ENCODE measurements at places on chromosomes 16 and 17. TPM values are rescaled to one million over a fixed set of nuclear protein-coding genes. Genes with fewer than 3 reads are reported as not detected.

DNA sequence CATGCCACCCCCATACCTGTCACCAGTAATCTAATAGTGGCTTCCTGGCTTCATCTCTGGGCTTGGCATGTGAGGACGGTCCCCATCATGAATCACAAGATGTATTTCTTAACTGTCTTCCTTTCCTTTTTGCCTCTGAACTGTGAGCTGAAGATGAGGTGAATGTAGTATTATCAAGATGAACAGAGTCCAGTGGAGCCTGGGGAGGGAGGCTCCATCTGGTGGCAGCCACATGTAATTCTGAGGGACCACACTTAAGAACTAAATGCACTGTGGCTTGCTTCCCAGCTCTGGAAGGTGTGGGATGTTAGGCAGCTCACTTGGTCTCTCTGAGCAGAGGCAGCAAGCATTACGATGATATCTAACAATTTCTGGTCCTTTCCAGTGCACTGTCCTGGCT, 354.9 kb upstream of the ASIC2 start:
- H3K4me3 ChIP-seq, result no peak overlapping the region
- no peaks in the 10 kb centered on the region for H3K36me3 ChIP-seq
- H3K27me3 ChIP-seq, result peaks cover 3% of the 10 kb centered on the region
- H3K4me1 ChIP-seq, result peaks cover 8% of the 10 kb centered on the region
- DNase-seq, result no peak
- no peak overlapping the region for H3K27ac ChIP-seq

GRCh38 chr17:57735230-57735629, 9.9 kb downstream of the CCDC182 start:
- H3K27me3 ChIP-seq, result no peaks in the 10 kb centered on the region
- no peak for DNase-seq
- H3K4me1 ChIP-seq, result no peaks in the 10 kb centered on the region

DNA sequence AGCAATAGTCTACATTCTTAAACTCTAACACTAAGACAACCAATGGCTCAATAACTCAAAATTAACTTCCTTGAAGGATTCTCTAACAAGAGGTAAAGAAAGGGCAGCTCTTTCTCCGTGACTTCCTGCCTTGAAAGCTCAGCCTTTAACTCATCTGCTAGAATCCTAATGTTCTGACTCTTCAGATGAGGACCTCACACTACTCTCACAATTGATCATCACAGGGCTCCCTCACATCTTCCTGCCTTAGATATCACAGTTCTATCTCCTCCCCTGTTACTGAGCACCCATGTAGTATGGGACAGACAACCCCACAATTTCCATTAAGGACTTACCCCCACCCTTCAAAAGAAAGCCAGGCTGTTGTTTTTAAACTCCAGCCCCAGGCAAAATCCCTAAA, 33.5 kb downstream of the SMURF2 start:
- no peak overlapping the region for H3K27ac ChIP-seq
- H3K36me3 ChIP-seq, result no peaks in the 10 kb centered on the region
- H3K4me1 ChIP-seq, result peaks cover 30% of the 10 kb centered on the region
- no peak for DNase-seq
- no peak overlapping the region for H3K4me3 ChIP-seq

DNA sequence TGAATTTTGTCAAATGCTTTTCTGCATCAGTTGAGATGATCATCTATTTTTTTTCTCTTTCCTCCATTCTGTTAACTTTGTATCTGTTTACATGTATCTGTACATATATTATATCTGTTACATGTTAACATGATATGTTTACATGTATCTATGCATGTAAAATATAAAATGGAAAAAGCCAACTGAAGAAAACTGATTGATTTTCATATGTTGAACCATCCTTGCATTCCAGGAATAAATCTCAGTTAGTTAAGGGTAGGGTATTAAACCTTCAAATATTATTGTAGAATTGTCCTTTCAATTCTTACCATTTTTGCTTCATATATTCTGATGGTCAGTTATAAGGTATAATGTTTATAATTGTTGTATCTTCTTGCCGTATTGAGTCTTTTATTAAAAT, 336.1 kb downstream of the ZFHX3 start:
- no peak for DNase-seq
- no peak overlapping the region for H3K4me3 ChIP-seq
- no peaks in the 10 kb centered on the region for H3K27me3 ChIP-seq
- H3K36me3 ChIP-seq, result no peaks in the 10 kb centered on the region
- no peak overlapping the region for H3K27ac ChIP-seq

- H3K4me1 ChIP-seq, result no peaks in the 10 kb centered on the region
- H3K4me3 ChIP-seq, result no peak overlapping the region
- no peaks in the 10 kb centered on the region for H3K36me3 ChIP-seq
- no peak for DNase-seq
Measured at GRCh38 chr16:85759631-85760419, 8.9 kb upstream of the C16orf74 start.

DNA sequence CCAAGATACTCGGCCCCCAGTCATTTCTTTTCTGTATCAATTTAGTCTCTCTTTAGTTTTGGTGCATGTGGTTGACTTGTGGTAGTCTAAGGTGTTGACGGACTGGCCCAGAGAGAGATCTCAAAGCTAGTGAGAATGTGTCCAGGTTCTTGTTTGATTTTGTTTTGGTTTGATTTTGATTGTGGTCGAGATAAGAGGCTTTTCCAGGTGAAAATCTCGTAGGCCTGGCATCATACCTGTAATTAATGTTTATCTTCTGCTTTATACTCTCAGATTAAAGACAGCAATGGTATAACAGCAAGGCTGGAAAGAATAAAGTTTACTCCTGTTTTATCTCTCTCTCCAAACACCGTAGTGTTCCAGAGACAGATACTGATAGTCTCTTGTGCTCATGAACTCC, 172.4 kb upstream of the CACNG5 start:
- no peak overlapping the region for H3K27ac ChIP-seq
- no peaks in the 10 kb centered on the region for H3K36me3 ChIP-seq
- no peak for DNase-seq
- H3K4me3 ChIP-seq, result no peak overlapping the region

DNA sequence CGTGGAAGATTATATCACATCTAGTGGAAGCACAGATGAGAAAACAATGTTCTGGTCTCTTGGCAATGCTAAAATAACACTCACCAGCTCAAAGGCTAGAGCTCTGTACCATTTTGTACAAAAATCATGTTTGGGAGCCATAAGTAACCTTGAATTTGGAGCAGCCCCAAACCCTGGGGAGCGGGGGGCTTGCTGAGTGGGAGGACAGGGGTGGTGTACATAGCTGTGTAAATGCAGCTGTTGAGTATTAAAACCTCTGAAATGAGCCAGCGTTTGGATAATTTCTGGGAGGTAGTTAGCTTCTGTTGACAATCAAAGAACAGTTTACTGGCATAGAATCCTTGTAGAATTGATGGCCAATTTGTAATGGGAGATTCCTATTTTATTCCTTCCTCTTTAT, 4.3 kb downstream of the MYH8 start:
- no peak overlapping the region for H3K27ac ChIP-seq
- no peak overlapping the region for H3K4me3 ChIP-seq
- no peaks in the 10 kb centered on the region for H3K27me3 ChIP-seq
- H3K4me1 ChIP-seq, result no peaks in the 10 kb centered on the region

GRCh38 chr16:81521141-81521626, 76.6 kb downstream of the CMIP start:
- no peaks in the 10 kb centered on the region for H3K27me3 ChIP-seq
- DNase-seq, result no peak
- H3K36me3 ChIP-seq, result no peaks in the 10 kb centered on the region
- peaks cover 16% of the 10 kb centered on the region for H3K4me1 ChIP-seq
- H3K4me3 ChIP-seq, result no peak overlapping the region
- H3K27ac ChIP-seq, result no peak overlapping the region

DNA sequence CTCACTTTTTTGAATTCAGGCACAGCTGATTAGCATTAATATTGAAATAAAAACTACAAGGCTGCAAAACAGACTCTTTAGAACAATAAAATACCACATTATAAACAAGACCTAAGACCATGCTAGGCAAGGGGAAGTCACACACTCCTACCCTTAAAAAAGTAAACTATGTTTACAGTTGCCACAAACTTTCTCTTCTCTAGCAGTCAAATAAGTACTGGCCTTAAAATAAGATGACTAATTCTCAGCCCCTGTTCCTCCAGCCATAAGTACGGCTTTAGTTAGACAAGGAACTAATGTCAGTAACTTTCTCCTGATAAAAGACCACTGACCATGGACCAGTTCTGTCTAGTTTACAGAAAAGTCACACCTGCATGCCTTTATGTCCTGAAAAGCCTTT, 19.5 kb upstream of the CPHXL start:
- no peak overlapping the region for H3K27ac ChIP-seq
- no peaks in the 10 kb centered on the region for H3K4me1 ChIP-seq
- DNase-seq, result no peak
- H3K36me3 ChIP-seq, result no peaks in the 10 kb centered on the region

- no peaks in the 10 kb centered on the region for H3K36me3 ChIP-seq
- no peaks in the 10 kb centered on the region for H3K27me3 ChIP-seq
- H3K27ac ChIP-seq, result no peak overlapping the region
- DNase-seq, result no peak
- no peaks in the 10 kb centered on the region for H3K4me1 ChIP-seq
Measured at GRCh38 chr17:63290784-63291183, 155.3 kb downstream of the CYB561 start.

DNA sequence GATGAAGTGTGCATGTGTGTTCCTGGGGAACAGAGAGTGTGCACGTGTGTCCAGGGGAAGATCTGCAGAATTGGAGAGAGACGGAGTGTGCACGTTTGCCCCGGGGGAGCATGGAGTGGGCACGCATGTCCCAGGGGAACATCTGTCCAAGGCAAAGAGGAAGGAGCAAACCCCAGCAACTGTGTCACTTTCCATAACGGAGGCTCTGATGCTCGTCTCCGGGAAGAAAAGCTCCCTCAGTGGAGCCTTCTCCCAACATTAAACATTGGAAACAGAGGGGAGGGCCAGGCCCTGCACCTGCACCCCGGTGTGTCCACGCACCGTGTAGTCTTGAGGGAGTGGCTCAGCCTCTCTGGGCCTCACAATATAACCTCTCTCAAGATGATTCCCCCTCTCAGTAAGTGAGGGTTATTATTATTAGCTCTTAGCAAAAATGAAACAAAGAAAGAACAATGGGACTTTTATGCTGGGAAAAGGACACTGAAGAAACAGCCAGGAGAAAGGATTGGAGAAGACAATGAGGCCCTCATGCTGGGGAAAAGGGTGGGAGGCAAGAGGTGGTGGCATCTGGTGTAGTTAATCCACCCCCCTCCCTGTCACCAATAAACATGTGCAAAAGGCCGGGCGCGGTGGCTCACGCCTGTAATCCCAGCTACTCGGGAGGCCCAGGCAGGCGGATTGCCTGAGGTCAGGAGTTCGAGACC, 7.6 kb downstream of the RAB40B start:
- H3K4me1 ChIP-seq, result no peaks in the 10 kb centered on the region
- no peak for DNase-seq
- H3K27ac ChIP-seq, result no peak overlapping the region
- H3K36me3 ChIP-seq, result no peaks in the 10 kb centered on the region
- no peaks in the 10 kb centered on the region for H3K27me3 ChIP-seq
- H3K4me3 ChIP-seq, result no peak overlapping the region

DNA sequence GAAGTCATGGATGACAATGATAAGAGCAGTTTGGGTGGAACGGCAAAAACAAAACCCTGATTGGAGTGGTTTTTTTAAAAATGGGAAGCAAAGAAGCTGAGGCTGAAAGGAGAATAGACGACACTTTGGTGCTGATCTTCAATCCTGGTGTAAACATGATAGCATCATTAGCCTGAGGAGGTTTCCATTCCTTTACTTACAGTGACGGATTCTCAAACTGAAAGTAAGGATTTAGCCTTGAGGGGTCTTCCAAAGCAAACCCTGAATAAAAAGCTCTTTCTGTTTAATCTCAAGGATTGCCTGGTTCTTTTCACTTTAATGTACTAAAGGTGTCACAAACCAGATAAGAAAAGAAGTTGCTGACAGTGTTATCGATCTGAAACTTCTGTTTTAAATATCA, 69.3 kb downstream of the KCNJ2 start:
- no peak for DNase-seq
- H3K4me3 ChIP-seq, result no peak overlapping the region
- H3K36me3 ChIP-seq, result no peaks in the 10 kb centered on the region
- no peak overlapping the region for H3K27ac ChIP-seq
- no peaks in the 10 kb centered on the region for H3K27me3 ChIP-seq

DNA sequence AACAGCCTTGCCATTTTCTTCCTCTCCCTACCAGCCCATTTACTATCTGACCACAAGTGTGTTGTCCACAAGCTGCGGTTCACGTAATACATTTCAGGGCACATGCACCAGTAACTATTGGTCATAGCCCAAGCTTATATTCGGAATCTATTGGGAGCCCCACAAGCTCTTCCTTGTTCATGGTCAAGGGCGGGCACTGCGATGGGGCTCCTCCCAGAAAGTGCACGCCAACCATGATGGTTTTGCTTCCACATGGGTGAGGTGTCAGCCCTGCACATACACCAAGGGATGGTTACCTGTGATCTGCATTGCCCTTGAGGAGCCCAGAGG, 12.1 kb downstream of the THRA start:
- H3K27ac ChIP-seq, result peak overlapping the region; percentile 74
- DNase-seq, result no peak
- H3K4me3 ChIP-seq, result no peak overlapping the region
- H3K27me3 ChIP-seq, result no peaks in the 10 kb centered on the region

GRCh38 chr16:72134507-72134906, 37.4 kb downstream of the PMFBP1 start:
- H3K4me1 ChIP-seq, result no peaks in the 10 kb centered on the region
- H3K4me3 ChIP-seq, result no peak overlapping the region
- no peaks in the 10 kb centered on the region for H3K36me3 ChIP-seq
- H3K27ac ChIP-seq, result no peak overlapping the region

DNA sequence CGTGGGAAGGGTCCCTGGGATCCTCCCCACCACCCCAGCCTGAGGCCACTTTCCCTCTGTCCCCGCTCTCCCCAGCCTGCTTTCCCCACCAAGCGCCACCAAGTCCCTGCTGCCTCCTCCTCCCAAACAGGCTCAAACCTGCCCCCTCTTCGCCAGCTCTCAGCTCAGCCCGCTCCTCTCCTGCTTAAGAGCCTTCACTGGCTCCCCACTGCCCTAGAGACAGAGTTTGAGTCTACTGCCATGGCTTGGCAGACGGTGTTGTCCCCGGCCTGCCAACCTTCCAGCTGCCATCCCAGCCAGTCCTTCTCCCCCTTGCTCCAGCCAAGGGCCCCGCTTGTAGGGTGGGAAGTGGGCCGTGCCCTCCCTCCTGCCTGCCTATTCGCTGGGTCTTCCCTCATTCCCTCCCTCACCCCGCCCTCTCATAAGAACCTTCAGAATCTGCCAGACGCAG, 11.1 kb downstream of the IL4R start:
- no peak overlapping the region for H3K4me3 ChIP-seq
- H3K27ac ChIP-seq, result peak overlapping the region; percentile 100
- H3K27me3 ChIP-seq, result no peaks in the 10 kb centered on the region
- no peak for DNase-seq
- H3K36me3 ChIP-seq, result peaks cover 33% of the 10 kb centered on the region
- H3K4me1 ChIP-seq, result peaks cover 12% of the 10 kb centered on the region

GRCh38 chr17:5526821-5527598, 40.6 kb downstream of the MIS12 start:
- peak overlapping the region; percentile 67 for H3K27ac ChIP-seq
- H3K4me1 ChIP-seq, result peaks cover 4% of the 10 kb centered on the region
- no peak overlapping the region for H3K4me3 ChIP-seq
- DNase-seq, result peak; percentile 51
- H3K36me3 ChIP-seq, result peaks cover 3% of the 10 kb centered on the region

UBALD1 gene
- total RNA-seq, result 16.7 TPM

LDHD gene
- total RNA-seq, result 69.7 TPM

KRT33B gene
- not detected for total RNA-seq

FOXN1 gene
- not detected for total RNA-seq

CDK5R1 gene
- 1.3 TPM for total RNA-seq

DNAH9 gene
- total RNA-seq, result not detected

RASD1 gene
- total RNA-seq, result 67.7 TPM
